ENCODE measurements at places on chromosomes 6 and 20. TPM values are rescaled to one million over a fixed set of nuclear protein-coding genes. Genes with fewer than 3 reads are reported as not detected.

The BNIP5 gene
- not detected for total RNA-seq

The OTOR gene
- total RNA-seq: not detected

The BPIFB2 gene
- total RNA-seq: not detected

The LINC00237 gene
- total RNA-seq: not detected

All from hair follicular keratinocyte (primary cell).